NK-92 treated with Interleukin-12 subunit alpha and Interleukin-12 subunit beta, amount 100 ng/mL, for 24 hours (cell line): ENCODE measurements at places on chromosomes 16 and 17.

GRCh38 chr16:55035029-55035428 lies 104.4 kb downstream of the IRX5 start:
- DNase-seq = peak; percentile 9

DNA sequence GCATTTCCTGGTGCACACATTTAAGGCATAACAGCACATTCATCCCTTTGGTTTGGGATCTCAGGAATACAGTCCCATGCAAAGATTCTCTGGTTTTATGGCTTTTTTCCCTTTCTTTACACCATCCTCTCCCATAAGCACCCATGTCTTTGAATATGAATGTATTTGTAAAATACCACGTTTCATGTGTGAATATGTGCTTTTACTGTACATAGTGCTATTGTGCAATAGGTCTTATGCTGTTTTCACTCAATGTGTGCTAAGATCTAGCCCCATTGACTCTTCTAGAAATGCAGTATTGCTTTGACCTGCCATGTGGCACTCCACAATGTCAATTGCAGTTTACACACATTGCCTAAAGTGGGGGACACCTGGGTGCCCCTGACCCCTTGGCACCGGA lies 10.1 kb upstream of the SPNS1 start:
- no peak for DNase-seq

DNA sequence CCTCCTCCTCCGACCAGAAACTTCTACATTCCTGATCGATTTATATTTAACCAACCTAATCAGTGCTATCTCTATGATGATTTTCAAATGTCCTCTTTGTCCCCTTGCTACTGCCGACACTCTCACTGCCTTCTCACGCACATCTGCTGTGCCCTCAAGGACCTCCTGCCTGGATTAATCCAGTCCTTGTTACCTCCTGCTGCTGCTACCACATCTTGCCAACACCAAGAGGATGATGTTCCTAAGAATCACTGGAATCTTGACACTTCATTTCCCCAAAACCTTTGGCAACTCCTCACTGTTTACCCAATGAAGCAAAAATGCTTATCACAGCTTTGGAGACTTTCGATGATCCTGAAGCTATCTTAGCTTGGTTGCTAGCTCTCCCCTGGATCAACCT lies 287.3 kb upstream of the AXIN2 start:
- DNase-seq = no peak

- DNase-seq = no peak
These were observed 6.2 kb downstream of the MEAK7 start for GRCh38 chr16:84498223-84498610.

- peak; percentile 85 for DNase-seq
These were observed 9.0 kb upstream of the CLDN9 start for GRCh38 chr16:3003582-3004270.

DNA sequence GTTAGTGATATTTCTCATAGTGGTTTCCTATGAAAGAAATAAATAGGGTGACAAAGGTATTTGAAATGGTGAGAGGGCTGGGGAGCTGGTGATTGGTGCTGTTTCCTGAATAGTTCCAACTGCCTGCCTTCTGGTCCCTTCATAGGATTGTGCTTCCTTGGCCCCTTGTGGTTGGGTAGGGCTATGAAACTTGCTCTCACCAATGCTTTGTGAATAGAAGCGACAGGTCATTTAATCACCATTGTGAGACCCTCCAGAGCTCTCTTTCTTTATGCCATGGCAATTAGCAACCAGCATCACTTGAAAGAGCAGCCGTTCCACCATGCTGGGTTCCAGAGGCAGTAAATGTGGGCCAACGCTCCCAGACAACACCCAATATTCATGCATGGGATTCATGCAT lies 23.7 kb upstream of the WWOX start:
- DNase-seq = no peak

GRCh38 chr16:14628806-14629611 lies 1.1 kb downstream of the PARN start:
- no peak for DNase-seq

DNA sequence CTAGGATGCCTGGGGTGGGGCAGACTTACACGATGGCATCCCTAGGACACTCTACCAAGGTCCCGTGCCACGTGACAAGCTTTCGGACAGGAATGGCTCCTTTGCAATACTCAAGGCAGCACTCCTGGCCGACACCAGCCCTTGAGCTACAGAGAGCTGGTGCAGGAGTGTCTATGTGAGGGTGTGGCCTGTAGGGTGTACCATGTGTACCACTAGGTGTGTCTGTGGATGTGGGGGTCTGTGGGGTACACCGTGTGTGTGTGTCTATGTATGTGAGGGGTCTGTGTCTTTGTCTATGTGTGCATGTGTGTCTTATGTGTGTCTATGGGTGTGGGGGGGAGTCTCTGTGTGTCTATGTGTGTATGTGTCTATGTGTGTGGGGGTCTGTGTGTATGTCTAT lies 1.9 kb upstream of the TLE7 start:
- no peak for DNase-seq

- no peak for DNase-seq
These were observed 190.9 kb downstream of the CCDC182 start for GRCh38 chr17:57553991-57554825.

- no peak for DNase-seq
These were observed 2.4 kb downstream of the SLC25A35 start for GRCh38 chr17:8292639-8293395.

- DNase-seq = no peak
These were observed 115.0 kb upstream of the SEC14L1 start for GRCh38 chr17:77025781-77026180.

GRCh38 chr17:74452033-74452840 lies 14.2 kb upstream of the CD300A start:
- no peak for DNase-seq

GRCh38 chr17:4332296-4332970 lies 34.0 kb downstream of the UBE2G1 start:
- DNase-seq = no peak

DNA sequence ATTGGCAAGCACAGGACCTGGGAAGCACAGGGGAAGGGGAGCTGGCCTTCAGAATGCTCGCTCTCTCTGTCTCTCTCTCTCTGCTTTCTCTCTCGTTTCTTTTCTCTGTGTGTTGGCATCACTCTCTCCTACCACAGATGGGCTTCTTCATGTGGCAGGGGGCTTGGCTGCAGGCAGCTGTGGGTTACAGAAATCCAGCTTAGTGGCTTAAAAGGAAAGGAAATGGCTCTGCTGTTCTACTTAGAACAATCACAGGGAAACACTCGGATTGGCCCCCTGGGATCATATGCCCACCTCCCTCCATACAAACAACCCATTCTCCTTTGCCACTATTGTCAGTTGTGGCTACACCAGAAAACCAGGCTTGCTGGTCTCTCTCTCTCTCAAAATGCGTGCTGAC lies 20.4 kb downstream of the TBX2 start:
- no peak for DNase-seq

DNA sequence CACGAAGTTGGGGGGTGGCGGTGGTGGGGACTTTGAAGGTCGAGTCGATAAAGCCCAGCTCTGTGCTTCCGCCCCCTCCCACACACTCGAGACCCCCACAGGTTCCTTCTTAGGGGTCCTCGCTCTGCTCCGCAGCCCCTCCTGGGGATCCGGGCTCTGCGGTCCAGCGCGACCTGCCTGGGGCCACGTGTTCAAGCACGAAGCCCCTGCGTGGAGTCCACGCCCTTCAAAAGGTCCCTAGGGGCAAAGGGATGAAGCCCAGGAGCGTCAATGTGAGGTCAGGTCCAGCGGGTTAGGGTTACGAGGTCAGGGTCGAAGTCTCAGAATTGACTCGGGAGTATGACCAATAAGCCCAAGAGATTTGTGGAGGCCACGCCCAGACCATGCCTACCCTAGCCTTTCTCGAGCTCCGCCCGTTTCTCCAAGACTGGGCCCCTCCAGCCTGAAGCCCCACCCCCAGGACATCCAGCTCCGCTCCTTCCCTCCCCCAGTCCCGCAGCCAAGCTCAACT lies 786 bp upstream of the CACNA1G start:
- DNase-seq = no peak

DNA sequence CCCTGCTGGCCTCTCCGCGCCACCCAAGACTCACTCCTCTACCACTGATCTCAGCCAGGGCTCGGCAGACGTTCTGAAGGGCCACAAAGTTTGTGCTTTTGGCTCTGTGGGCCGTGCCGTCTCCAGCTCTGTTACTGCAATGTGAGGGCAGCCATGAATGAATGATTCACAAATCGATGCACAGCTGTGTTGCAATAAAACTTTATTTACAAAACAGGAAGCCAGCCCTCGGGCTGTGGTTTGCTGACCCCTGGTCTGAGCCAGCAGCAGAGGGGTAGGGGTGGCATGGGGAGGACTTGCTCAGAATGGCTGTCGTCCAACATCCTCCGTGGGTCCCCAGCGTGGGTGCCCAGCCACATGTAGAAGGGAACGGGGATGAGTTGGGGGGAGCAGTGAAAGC lies 63.0 kb upstream of the PVALEF start:
- no peak for DNase-seq

DNA sequence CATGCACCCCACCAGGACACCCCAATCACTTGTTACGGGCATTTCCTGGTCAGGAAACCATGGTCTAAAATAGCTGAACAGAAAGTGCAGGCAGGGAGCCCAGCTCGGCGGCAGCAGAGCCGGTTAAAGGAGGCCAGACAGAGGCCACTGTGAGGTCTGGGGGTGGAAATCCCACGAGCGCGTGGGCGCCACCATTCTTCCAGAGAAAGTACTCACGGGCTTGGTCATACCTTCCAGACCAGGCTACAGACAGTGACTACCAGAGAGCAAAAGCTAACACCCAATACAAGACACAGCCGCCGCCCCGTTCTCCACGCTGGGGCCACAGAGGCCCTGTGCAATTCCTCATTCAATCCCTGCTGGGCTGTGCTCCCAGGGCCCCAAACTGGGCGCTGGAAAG lies 11.9 kb downstream of the CEP131 start:
- DNase-seq = no peak

DNA sequence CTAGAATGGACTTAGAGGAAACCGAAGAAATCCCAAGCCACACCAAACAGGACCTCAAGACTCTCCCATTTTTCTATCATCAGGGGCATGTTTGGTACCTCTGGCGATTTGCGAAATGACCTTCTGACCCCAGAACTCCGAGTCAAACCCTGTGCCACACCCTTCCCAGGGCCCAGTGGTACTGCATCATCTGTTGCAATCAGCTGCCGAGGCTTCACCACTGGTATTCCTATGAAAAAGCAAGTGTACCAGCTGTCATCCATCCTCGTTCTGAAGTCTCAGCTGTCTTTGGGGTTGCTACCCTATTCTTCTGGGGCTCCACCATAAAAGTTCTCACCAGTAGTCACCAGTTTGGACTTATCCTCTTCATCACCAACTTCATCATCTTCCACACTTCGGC lies 2.3 kb upstream of the RSKR start:
- DNase-seq = no peak

GRCh38 chr17:71511266-71511995 lies 609.4 kb upstream of the SOX9 start:
- no peak for DNase-seq

DNA sequence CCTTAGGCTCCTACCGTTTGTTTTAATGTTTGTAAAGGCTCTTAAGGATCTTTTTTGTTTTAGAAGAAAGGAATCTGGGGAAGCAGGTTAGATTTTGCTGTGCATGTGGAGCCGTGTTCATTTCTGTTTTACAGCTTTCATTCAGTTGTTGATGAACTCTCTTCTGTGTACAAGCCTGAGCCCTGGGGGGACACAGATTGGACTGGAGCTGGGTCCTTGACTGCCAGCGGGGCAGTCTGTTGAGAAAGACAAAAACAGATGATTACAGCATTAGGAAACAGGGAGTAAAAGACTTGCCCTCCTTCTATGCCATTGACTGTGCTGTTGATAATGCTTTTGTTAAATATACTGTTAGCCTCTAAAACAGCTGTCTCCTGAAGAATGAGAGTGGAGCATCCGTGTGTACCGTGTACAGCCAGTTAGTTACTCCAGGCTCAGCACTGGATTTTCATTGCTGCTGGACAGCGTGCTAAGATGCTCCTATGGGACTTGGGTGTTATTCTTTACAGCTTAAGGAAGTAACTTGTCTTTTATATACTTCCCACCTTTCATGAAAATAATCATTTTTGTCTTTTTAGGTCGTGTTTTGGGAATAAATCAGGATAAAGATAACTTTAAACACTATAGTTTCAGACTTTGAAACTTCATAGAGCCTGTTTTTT lies 3.2 kb downstream of the MAP1LC3B start:
- DNase-seq = no peak

DNA sequence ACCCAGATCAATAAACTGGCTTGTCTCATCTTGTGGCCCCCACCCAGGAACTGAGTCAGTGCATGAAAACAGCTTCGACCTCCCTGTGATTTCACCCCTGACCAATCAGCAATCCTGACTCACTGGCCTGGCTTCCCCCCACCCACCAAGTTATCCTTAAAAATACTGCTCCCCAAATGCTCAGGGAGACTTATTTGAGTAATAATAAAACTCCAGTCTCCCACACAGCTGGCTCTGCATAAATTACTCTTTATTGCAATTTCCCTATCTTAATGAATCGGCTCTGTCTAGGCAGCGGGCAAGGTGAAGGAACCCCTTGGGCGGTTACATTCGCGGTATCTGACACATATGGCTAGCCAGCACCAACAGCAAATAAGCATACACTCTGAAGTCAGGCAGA lies 9.8 kb upstream of the RABEP1 start:
- DNase-seq = no peak

DNA sequence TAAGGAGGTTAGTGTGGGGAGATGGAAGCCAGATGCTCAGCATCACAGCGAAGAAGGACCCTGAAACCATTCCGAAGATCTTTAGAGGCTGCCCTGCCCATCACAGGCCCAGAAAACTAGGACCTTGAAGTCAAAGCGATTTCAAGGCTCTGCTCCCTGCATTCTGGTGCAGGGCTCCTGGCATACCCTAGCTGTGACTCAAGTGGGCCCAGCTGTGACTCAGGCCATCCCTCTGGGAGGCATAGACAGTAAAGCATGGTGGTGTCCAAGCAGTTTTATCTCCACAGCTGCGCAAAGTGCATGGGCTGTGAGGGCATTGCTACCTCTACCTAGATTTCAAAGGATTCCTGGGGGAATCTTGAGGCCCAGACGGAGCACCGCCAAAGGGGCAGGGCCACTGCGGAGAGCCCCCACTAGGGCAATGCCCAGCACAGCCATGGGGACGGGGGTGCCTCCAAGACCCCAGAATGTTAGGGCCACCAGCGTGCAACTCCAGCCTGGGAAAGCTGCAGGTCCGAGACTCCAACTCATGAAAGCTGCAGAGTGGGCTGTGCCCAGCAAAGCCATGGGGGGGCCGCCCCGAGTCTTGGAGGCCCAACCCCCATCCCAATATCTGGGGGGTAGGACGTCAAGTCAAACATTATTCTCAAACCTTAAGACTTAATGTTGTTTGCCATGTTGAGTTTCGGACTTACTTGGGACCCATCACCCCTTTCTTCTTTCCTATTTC lies 11.7 kb upstream of the ZNF594 start:
- DNase-seq = no peak

DNA sequence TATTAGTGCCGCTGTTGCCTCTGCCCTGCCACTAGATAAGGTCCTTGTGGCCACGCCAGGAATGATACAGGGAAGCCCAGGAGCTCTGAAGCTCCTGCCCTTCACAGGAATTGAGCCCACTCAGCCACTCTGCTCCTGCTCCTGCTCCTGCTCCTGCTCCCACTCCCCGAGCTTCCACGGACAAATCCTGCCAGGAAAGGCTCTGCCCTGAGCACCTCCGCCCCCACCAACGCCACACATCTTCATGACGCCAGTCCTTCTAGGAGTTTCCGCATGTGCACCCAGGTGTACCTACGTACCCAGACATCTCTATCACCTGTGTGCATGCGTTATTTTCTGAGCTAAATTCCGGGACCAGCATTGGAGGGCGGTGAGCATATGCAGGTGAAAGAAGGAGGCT lies 369.1 kb downstream of the C16orf95 start:
- DNase-seq = no peak
